ENCODE measurements at places on chromosomes 12 and 14.

DNA sequence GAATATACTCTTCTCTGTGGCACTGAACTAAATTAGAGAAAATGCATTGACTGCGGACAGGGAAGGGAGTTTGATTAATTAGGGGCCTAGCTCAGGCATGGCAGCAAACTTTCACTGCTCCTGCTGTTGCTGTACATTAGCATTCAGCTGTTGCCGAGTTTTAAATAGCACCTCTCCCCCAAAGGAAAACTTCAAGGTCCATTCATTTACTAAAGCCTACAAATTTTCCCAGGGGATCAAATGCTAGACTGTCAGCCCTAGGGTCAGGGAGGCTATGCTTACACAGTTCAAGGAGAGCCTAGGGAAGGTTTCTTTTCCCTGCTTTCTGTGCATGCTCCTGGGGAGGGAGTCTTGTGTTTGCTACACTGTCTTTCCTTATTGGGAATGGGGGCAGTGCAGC, 60.0 kb upstream of the GZMB start:
- no peak for DNase-seq

- no peak for DNase-seq
Measured at GRCh38 chr14:71753976-71754375, 178.3 kb upstream of the RGS6 start.

GRCh38 chr14:68234101-68234905, 414.7 kb downstream of the RAD51B start:
- DNase-seq = no peak

GRCh38 chr14:60944204-60944603, 36.7 kb downstream of the TRMT5 start:
- no peak for DNase-seq

GRCh38 chr14:30131581-30132097, 204.0 kb upstream of the PRKD1 start:
- no peak for DNase-seq

- no peak for DNase-seq
Measured at GRCh38 chr14:77986773-77987172, 183.4 kb upstream of the NRXN3 start.

- DNase-seq = no peak
Measured at GRCh38 chr12:91984556-91984955, 161.1 kb downstream of the BTG1 start.

DNA sequence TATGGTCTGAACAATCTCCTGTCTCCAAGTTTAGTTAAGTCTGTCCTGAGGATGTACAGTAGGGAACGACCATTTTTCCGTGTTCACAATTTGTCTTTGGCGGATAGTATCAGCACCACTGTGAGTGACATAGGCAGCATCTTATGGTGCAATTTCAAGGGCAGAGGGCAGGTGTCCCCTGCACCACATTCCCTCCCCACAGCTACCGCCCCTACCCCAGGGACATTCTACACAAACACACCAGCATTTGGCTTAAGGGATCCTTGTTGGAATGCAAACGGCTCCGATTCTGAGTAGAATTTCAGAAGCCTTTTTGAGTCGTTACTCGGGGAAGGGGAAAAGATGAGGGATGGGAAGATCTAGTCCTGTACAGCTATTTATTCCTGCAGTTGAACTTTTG, 25.1 kb upstream of the DICER1 start:
- no peak for DNase-seq

- DNase-seq = peak; percentile 78
Measured at GRCh38 chr12:84911271-84912197, 1.1 kb downstream of the SLC6A15 start.

Measured in putamen (tissue), 1 donor.